ENCODE measurements at places on chromosomes 13 and 19.

GRCh38 chr19:43782689-43783231 lies 2.0 kb upstream of the KCNN4 start:
- DNase-seq, result no peak

DNA sequence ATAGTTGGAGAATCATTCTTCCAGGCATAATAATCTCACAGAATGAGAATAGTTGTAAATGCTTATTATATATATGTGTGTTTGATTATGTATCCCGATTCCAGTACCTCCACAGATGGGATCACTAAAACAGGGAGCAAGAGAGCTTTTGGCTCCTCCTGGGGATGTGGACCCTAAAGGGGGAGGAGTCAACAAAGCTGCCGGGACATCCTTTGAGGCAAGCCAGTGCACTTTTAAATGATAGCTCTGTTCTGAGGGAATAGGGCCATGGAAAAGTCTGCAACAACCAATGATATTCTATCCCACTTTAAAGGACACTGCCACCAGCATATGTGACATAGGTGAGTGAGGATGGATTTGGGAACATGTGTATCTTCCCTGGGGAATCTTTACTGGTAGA lies 40.8 kb downstream of the SLITRK5 start:
- no peak for DNase-seq

- DNase-seq, result no peak
These were observed 5.9 kb downstream of the SELENOV start for GRCh38 chr19:39520541-39521484.

DNA sequence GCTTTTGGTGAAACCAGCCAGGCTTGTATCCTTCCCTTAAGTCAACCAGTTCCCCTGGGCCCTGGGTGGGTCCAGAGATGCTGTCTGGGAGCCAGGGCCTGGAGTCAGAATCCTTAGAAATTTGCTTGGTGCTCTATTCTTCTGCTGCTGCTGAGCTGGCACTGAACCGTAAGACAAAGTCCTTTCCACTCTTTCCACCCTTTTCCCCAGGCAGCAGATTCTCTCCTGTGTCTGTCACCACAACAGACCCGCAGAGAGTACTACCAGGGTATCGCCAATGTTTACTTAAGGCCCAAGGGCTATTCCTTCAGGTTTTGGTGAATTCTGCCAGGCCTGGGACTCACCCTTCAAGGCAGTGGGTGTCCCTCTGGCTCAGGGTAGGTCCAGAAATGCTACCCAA lies 12.2 kb downstream of the IFT88 start:
- no peak for DNase-seq

GRCh38 chr19:7349961-7350711 lies 1.4 kb downstream of the ARHGEF18 start:
- no peak for DNase-seq

DNA sequence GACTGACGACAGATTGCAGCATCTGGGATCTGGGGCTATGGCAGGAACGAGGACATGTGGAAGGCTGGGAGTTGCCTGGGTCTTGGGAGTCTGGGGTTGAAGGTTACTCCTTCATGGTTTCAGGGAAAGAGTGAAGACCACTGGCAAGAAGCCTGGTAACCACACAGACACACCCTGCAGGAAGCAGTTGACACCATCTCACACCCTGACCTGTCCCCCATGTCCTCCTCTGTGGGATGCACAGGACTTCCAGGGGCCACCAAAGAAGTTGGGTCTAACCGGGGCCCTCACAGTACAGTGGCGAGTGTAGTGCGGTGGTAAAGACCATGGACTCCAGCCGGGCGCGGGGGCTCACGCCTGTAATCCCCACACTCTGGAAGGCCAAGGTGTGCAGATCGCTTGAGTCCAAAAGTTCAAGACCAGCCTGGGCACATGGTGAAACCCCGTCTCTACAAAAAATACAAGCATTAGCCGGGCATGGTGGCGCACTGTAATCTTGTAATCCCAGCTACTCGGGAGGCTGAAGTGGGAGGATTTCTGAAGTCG lies 10.6 kb upstream of the FFAR2 start:
- DNase-seq, result no peak

DNA sequence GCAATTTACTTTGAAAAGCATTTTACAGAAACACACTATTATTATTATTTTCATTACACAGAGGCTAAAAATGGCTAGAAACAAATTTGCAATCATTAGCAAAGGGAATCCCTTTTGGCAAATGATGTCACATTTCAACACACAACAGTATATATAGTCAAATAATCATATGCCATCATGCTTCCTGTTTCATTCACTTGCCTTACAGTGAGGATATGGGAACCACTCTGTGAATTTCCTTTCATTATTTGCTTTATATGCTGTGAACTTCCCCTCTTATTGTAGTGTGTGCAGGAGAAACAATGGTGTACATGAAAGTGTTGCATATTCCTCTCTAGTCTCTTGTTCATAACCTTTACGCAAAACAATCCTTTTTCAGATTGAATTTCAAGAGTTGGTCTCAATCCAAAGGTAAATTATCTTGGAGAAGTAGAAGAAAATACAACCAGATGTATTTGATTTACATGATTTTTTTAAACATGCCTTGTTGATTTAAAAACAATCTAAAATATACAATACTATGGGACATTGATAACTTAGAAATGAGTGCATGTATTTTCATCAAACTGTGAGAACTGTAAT lies 657.3 kb downstream of the EFNB2 start:
- DNase-seq, result no peak

GRCh38 chr13:39655041-39655568 lies 357 bp upstream of the COG6 start:
- DNase-seq, result no peak

GRCh38 chr19:44611812-44612295 lies 1.5 kb upstream of the IGSF23 start:
- peak; percentile 44 for DNase-seq

GRCh38 chr13:98771838-98772611 lies 19.6 kb upstream of the SLC15A1 start:
- DNase-seq, result no peak

DNA sequence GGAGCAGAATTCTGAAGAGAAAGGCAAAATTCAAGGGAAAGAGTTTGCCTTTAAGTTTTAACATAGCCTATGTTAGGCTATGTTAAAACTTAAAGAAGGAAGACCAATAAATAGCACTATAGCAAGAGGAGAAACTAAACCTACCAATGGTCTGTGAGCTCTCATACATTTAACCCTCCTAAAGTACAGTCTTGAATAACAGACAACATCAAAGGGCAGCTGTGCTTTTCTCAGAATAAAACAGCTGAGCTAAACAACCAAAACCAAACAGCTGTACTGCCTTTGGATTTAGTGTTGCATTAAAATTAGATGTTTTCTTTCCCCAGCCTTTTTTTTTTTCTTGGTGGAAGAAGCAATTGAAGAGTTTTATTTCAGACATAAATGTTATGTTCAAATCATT lies 34.0 kb downstream of the KLF5 start:
- no peak for DNase-seq

GRCh38 chr13:76836311-76836710 lies 49.9 kb downstream of the KCTD12 start:
- no peak for DNase-seq

DNA sequence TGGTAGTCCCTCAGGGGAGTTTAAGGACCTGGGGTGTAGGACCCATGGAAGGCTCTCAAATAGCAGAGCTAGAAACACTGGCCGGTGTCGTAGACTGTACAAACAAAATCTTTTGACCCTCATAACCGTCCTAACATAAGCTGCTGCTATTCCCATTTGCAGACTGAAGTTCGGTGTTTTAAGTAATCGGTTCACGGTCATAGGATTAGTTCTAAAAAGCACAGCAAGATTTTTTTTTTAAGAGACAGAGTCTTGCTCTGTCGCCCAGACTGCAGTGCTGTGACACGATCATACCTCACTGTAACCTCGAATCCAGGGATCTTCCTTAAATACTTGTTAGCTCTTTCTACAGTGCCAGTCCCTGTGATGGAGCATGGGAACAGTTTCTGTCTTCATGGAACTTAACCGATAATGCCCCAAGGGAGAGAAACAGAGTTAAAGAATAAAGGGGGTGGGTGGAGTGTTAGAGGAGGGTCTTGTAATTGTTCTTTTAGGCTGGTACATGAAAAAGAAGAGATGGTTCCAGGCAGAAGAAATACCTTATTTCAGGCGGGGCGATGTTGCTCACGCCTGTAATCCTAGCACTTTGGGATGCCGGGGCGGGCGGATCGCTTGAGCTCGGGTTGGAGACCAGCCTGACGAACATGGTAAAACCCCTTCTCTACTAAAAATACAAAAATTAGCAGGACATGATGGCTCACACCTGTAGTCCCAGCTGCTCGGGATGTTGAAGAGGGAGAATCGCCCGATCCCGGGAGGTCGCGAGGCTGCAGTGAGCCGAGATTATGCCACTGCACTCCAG lies 475 bp upstream of the ZC3H4 start:
- no peak for DNase-seq

GRCh38 chr13:46387064-46387851 lies at the start of gene RUBCNL:
RUBCNL (minus strand) TSS chr13:46387252; CDS start chr13:46372475, 14,777 bp downstream.
- DNase-seq, result no peak

- DNase-seq, result no peak
These were observed 23.0 kb upstream of the LAMP1 start for GRCh38 chr13:113273851-113274590.

DNA sequence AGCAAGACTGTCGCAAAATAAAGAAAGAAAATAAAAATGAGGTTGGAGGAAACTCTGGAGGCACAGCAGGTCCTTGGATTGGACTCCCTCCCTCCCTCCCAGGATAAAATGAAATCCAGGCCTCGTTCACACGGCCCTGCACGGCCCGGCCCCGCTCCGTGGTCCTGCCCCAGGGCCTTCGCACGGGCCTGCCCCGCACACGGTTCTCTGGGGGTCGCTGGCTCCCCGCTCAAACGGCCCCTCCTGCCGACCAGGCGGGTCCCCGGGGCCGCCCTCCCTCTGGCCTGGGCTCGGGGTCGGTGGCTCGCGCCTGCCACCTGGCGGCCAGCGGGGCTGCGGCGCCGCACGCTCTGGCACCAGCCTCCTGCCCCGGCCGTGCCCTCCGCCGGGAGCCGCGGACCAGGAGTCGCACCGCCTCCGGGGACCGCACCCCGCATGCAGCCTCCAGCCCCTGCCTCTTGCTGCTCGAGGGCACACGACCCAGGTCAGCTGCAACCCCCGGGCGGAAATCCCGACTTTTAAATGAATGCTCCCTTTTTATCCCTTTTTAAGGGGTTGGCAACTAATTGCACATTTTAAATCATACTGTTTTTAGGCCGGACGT lies 1.5 kb upstream of the WDR18 start:
- DNase-seq, result no peak

GRCh38 chr19:3611841-3612240 lies 5.2 kb upstream of the TBXA2R start:
- DNase-seq, result no peak

DNA sequence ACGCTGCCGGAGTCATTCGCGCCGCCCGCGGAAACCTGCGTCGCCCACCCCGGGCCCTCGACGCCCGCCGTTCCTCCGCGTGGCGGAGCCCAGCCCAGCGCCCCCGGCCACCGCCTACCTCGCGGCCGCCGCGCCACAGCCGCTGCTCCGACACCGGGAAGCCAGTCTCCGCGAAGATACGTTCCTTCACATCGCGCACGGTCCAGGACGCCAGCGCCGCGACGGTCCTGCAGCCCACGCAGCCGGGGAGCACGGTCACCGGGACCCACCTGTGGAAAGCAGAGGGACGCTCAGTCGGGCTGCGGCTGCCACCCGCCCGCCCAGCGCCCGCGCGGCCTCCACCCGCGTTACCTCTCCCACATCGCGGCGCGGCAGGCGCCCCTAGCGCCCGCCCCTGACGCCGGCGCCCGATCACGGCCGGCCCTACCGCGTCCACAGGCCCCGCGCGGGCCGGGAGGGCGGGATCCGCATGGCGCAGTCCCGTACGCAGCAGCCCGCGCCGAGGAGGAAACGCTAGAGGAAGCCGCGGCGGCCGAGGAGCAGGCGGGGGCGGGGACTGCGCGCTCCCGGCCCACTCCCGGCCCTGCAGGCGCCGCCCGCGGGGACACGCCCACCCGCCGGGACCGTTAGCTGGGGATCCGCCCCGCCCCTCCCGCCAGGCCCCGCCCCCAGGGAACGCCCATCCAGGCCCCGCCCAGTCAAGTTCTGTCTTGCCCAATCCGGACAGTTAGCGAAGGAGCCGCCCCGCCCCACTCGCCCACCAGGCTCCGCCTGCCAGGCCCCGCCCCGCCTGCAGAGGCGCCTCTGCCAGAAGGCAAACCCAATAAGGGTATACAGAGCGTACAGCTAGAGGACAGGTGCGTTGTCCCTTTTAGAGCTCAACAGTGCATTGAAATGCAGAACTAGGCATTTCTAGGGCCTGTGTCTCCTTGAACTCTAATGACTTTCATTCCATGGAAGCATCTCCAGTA lies 58.2 kb downstream of the SACS start:
- DNase-seq, result peak; percentile 5

DNA sequence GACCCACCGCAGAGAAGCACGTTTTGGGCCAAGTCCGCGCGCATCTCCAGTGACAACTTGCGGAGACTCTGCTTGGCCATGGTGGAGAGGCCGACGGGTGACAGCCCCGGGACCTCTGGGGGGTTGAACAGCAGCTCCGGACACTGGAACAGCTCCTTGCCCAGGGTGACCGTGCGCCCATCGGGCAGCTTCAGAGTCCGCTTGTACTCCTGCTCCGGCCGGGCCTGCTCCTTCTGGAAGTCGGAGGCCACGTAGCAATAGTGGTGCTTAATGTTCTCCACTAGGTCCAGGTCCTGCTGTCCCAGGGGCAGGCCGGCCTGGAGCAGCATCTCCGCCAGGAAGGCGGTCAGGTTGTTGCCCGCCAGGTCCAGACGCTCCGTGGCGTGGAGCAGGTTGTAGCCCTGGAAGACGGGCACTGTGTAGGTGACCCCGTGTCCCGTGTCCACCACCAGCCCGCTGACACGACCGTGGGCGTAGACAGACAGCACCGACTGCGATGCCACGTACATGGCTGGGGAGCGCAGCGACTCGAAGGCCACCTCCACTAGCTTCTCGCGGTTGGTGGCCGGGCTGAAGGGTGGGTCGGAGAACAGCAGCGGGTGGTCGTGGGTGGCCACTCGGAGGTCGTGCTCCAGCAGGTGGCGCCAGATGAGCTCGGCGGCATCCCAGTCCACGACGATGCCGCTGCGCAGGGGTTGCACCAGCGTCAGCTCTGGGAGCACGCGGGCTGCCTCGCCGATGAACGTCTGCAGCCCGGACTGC lies 743 bp downstream of the ACTL9 start:
- no peak for DNase-seq

GRCh38 chr13:43432958-43433357 lies 353.8 kb downstream of the ENOX1 start:
- no peak for DNase-seq

- DNase-seq, result no peak
These were observed 104.0 kb downstream of the ATP11A start for GRCh38 chr13:112793545-112794445.
